AG09319 (cell line): ENCODE measurements at places on chromosomes 2 and 18.
A peak's percentile ranks its signal among the peaks of the same experiment; 100 is the strongest.

DNA sequence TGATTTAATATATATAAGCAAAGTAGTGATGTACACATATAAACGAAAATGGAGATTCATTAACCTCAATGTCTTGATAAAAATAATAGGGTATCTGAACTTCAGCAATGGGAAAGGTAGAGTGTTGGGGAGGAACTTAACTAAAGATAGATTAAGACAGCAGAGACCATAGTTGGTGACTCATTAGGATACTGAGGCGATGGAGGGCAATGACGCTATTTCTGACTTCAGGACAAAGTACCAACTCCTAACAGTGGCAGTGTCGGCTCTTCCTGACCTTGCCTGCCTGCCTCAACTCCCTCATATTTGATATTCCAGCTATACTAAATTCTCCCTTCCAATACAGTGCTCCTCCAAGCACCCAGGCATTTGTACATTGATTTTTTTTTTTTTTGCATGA lies 98.6 kb downstream of the CDH2 start:
- no peak for DNase-seq

DNA sequence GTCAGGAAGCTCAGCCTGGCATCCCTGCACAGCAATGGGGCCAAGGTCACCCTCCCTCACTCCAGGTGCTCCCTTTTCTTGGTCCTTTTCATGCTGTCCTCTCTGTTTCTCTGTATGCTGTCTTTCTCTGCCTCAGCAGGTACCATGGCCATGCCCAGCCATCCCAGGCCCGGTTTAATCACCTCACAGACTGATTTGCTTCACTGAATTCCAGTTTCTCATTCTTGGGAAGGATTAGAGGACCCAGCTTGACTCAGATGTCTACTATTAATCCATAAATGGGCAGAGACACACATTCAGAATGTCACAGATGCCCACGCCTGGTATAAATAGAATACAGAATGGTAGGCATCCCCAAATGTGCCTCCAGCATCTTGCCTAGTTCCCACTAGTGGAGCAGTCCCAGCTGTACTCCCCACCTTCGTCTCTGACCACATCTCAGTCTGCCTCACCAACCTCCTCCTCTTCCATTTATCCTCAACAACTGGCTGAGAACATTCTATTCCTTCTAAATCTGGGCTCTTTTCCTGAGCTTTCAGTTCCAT lies 14.2 kb upstream of the L3MBTL4 start:
- DNase-seq = no peak

DNA sequence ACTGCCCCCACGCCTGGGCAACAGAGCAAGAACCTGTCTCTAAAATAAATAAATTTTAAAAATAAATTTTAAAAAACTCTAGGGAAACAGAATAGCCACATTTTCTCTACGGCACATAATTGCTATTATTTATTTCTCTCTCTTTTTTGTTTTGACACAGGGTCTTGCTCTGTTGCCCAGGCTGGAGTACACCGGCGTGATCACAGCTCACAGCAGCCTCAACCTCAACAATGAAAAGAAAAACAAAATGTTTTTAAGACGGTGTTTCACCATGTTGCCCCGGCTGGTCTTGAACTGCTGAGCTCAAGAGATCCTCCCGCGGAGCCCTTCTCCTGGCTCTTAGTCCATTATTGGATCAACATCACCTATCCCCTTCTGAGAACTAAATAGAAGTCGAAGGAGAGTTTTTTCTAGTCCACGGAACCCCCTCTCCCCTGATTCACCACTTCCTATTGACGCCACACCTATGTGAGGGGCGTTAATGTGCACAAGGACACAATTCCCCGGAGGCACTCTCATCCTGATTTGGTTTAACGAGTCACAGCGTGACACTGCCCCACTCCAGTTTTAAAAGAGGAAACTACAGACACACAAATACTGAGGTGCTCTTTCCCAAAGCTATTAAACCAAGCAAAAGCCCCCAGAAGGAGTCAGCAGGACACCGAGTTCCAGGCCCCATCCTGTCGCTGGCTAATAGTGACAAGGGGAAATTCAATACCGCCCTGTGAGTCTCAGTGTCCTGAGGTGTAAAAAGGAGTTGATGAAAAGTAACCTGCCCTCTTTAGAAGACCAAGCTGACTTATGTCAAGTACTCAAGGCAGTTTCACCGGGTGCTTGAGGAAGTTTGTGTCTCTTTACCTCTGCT lies 1.1 kb downstream of the NPC1 start:
- no peak for DNase-seq

GRCh38 chr2:188404341-188405004 lies 112.8 kb downstream of the GULP1 start:
- no peak for DNase-seq

DNA sequence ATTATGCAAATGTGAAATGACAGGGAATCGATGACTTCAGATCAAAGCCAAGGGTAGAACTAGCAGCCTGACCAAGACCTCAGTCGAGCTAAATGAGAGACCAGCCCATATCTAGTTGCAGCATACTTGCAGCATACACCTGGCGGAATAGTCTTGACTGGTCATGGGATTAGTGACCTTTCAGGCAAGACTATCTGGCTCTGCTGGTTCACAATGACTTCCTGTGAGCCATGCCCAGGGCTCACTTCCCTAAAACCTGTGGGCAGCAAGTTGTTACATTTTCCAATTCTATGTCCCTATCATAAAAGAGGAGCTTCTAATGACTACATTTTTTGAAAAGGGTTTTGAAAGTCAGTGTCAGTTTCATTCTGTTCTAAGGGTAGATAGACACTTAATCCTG lies 1624.9 kb upstream of the CELF4 start:
- DNase-seq = no peak

- no peak for DNase-seq
These were observed 309.0 kb downstream of the GULP1 start for GRCh38 chr2:188600536-188601210.

DNA sequence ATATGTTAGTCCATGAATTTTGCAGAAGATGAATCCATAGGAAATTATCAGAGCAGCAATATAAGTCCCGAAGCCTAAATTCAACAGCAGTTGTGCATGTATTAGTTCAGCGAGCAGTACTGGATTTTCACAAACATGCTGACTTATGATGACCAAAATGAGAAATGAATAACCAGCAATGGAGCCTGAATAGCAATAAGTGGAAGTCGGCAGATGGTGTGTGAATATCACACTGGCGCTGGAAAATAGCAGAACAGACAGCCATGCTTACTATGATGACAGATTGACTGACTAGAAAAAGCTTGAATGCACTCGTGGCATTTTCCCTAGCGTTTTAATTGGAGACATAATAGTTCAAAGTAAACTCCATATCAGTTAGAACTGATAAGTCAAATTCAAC lies 1114.5 kb downstream of the DSC3 start:
- no peak for DNase-seq

DNA sequence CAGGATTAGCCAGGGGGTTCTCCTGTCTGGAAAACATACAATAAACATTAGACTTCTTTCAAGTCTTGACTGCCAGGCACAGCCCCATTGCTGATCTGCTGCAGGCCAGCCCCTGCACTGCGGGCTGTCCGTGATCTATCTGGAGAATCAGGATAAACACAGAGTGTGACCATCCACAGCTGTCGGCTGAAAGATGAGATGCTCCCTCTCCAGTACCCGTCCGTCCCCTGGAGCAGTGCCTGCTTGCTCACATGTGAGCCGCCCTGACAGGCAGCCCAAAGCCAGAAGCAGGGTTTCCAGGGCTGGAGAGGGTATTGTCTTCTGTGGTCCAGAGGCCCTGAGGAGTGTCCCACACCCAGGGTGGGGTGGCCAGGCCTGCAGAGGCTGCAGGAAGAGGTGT lies 46.1 kb upstream of the FOSL2 start:
- peak; percentile 49 for DNase-seq

DNA sequence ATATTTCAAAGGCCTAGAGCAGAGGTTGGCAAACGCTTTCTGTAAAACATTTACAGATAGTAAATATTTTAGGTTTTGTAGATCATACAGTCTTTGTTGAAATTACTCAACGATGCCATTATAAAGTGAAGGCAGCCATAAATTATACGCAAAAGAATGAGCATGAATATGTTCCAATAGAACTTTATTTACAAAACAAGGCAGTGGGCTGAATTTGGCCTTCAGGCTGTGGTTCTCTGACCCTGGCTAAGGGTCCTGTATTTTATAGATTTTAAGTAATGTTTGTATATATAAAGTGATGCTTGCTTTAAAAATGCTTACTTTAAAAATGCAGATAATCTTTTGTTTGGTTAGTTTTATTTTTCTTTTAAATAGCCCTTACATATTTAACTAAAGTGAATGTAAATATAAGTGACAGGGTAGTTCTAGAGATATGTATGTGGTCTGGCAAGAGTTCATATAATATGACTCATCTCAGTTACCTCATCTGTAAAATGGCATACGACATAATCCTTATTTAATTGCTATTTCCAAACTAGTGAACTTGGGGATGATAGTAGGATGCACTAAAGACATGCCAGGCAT lies 51.7 kb upstream of the ATP5MC3 start:
- peak; percentile 29 for DNase-seq

DNA sequence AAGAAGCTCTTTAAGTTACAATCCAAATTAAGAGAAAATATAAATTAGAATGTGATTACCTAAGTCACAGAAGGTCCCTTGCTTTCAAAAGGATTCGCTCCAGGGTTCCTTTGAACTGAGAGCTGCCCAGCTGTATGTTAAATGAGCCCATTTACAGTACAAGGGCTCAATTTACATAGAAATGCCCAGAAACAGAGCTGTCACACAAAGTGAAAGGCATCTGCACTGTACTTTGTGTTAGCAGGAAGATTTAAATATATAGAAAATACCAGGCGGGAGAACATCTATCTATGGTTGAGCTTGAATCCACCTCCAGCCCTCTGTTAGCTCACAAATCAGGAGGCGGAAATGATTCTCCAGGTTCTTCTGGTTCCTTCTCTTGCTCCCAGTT lies 272.9 kb downstream of the PAX3 start:
- no peak for DNase-seq

- DNase-seq = no peak
These were observed 171.3 kb downstream of the THADA start for GRCh38 chr2:43424262-43425207.

DNA sequence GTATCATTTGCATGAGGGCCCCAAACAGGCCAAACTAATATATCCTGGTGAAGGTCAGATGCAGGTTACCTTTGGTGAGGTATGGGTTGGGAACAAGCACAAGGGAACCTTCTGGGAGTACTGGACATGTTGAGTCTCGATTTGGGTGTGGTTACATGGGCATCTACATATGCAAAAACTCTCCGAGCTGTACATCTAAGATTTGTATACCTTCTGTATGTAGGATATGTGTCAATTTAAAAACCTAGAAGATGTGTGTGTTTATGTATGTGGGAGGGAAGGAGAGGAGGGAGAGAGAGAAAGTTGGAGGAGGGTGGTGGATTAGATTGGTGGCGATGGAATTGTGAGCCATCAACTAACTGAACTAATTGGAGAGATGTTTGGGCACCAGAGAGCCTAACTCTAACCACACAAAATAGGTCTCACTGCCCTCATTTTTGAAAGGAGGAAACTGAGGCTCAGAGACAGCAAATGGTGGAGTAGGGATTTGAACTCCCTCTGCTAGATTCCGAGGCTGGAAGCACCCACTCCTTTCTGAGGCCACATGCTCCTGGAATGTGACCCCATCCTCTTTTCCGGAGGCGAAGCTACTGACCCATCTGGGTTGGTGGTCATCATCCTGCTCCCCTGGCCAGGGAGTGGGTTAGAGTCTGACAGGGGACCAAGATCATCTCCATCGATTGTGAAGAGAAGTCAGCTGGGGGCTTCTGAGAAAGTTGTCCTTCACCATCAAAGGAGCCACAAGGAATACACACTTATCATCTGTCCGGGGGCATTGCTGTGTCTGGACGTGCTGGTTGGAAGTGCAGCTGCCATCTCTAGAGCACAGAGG lies 107.3 kb upstream of the MYCN start:
- no peak for DNase-seq

- no peak for DNase-seq
These were observed 244.2 kb downstream of the KLHL29 start for GRCh38 chr2:23628926-23629771.

GRCh38 chr2:235055891-235056516 lies 104.2 kb downstream of the SH3BP4 start:
- no peak for DNase-seq

GRCh38 chr18:3585656-3586509 lies 135.9 kb downstream of the TGIF1 start:
- no peak for DNase-seq

DNA sequence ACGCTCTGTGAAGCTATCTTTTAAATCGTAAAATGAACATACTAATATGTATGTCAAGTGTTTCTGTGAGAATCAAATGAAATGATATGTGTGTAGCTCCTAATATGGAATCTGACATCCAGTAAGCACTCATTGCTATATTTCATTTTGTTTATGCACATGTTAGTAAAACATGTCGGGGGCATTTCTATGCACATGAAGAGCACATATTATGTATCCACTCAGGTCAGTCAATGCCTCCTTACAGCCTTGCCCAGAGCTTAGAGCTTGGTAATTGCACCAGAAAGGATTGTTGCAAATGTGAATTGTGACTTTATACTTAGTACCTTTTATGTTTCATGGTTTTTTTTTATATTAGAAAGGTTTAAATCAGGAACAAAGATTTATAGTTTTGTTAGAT lies 463.7 kb upstream of the HNMT start:
- DNase-seq = no peak

GRCh38 chr2:57372237-57372984 lies 674.2 kb upstream of the VRK2 start:
- no peak for DNase-seq

DNA sequence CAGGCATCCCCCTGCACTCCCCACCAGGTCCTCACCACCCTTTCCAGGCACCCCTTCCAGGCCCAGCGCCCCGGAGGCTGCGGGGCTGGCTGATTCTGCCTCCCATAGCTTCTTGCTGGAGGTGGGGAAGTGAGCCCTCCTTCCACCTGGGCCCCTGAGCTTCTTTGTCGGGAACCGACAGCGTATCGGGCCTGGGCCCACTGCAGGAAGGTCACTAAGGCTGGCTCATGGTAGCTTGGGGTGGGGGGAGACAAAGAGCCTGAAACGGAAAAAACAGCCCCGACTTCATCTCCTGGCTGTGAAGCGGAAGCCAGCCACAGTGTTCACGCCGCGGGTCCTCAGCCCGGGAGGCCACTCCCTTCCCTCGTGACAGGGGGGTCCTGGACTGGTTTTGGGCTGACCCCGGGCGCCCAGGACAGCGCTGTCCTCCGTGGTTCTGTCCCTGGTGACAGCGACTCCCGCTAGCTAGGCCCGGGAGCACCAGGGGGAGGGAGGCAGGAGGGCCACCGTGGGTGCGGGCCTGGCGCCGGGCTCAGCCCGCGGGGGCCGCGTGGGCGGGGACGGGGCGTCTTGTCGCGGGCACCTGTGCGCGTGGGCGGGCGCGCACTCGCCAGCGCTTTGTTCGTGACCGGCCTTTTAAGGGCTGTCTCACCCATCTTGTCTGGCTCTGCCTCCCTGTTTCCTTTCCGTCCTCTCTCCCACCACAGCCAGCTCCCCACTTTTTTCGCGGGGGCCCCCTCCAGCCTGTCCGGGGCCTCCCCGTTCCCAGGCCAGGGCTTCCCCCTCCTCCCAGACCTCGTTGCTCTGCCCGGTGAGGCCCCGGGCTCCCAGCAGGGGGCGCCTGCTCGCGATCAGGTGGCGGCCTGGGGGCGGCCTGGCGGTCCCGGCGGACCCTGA lies 64.9 kb downstream of the DNMT3A start:
- no peak for DNase-seq

- no peak for DNase-seq
These were observed 12.9 kb upstream of the CHST9 start for GRCh38 chr18:27198036-27198435.

- no peak for DNase-seq
These were observed 42.0 kb downstream of the SOCS6 start for GRCh38 chr18:70330887-70331286.

GRCh38 chr2:108536133-108536780 lies 2.0 kb downstream of the LIMS1 start:
- DNase-seq = no peak

- DNase-seq = no peak
These were observed 1.2 kb downstream of the MEX3C start for GRCh38 chr18:51196118-51196810.
